Endodermal cell (in vitro differentiated cells): ENCODE measurements at places on chromosomes 2 and 18.

DNA sequence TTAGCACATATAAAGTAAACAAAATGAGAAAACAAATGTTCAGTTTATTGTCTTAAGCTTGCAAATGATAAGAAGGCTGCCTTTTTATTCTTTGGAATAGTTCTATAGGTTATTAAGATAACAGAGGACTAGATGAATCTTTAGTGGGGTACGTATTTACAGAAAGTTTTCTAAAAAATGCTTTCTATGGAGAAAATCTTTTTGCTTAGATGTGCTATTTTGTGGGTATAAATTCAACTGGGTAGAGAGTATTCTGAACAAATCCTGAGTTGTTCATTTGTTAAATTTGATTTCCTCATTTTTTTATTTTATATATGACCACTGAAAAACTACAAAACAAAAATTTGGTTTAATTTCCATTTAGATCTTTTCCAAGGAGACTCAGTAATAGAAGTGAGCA, 566.9 kb downstream of the PLCL1 start:
- no peak for DNase-seq

- DNase-seq, result peak; percentile 80
These were observed 63.6 kb upstream of the ATL2 start for GRCh38 chr2:38440655-38441054.

DNA sequence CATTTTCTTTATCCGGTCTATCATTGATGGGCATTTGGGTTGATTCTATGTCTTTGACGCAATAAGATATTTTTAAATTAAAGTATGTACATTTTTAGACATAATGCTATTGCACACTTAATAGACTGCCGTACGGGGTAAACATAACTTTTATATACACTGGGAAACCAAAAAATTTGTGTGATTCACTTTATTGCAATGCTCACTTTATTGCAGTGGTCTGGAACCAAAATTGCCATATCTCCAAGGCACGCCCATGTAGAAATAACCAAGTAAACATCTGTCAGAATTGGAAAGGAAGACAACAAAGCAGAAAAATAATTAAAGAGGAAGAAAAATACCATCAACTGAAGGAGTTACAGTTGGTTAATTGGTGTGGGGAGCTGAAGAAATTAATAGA, 205.8 kb upstream of the CTAGE1 start:
- DNase-seq, result no peak

DNA sequence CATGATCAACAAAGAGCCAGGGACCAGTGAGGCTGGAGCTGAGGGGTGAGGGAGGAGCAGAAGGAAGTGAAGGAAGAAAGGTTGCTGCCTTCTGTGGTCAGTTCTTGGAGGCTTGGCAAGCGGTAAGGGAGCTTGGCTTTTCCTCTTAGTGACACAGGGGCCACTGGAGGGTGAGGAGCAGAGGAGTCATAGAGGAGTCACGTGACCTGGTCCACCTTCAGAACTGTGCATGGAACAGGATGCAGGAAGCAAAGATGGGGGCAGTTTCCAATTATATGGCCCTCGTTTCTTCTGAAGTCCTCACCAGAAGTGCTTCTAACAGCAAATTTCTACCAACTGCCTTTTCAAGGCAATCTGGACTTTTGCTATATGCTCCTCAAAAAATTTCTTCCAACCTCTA, 326.9 kb upstream of the SMIM21 start:
- no peak for DNase-seq

- DNase-seq, result no peak
These were observed 152.2 kb downstream of the PID1 start for GRCh38 chr2:229118927-229119326.

DNA sequence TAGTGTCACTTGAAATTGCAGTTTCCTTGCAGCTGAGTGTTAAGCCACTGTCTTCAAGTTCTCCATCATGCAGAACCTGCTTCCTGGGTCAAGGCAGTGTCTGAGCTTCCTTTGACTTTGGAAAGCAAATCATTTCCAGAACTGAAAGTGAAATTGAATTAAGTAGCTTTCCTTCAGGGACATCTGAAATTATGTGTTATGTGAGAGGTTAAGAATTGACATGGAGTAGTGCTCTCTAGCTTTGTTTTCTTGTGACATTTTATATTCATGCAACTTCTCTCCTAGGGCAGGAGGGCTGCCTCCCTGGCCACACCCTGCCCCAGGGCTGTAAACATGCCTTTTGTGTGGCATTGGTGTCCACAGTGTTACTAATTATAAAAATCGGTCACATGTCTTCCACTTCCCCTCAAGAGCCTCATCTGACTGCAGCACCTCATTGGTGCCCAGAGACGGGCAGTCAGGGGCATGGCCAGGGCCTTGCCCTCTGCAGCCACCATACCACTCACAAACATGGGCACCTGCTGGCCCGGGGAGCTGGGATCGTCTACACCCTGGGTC, 14.4 kb downstream of the RAB12 start:
- no peak for DNase-seq

- peak; percentile 91 for DNase-seq
These were observed 57.6 kb downstream of the VAPA start for GRCh38 chr18:9971313-9971920.

DNA sequence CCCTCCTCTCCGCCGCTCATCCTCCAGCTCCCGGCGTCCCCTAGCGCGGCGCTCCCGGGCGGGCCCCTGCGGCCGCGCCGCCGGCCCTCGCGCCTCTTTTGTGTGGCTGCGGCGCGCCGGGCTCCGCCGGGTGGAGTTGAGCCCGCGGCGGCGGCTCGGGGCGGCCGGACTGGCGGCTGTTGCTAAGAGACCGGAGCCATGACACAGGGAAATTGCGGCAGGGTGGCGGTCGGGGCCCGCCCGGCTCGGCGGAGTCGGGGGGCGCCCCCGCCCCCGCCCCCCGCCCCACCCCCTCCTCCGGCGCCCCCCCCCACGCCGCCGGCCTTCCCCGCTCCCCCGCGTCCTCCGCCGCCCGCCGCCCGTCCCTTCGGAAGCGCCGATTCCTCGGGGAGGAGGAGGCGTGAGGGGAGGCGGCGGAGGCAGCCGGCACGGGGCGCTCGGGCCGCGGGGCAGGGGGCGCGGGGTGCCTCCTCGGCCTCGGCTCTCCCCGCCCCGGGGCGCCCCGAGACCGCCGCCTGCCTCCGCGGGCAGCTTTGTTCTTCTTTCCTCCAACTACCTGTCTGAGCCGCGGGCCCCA, at the start of gene TMEM200C:
Gene TMEM200C, minus strand, starts transcription at position 224 of the 577 bp plus-strand sequence. CDS start 3,459 bp downstream, outside the sequence.
- peak; percentile 84 for DNase-seq

GRCh38 chr2:120203251-120204021, 19.8 kb downstream of the TMEM185B start:
- peak; percentile 44 for DNase-seq

DNA sequence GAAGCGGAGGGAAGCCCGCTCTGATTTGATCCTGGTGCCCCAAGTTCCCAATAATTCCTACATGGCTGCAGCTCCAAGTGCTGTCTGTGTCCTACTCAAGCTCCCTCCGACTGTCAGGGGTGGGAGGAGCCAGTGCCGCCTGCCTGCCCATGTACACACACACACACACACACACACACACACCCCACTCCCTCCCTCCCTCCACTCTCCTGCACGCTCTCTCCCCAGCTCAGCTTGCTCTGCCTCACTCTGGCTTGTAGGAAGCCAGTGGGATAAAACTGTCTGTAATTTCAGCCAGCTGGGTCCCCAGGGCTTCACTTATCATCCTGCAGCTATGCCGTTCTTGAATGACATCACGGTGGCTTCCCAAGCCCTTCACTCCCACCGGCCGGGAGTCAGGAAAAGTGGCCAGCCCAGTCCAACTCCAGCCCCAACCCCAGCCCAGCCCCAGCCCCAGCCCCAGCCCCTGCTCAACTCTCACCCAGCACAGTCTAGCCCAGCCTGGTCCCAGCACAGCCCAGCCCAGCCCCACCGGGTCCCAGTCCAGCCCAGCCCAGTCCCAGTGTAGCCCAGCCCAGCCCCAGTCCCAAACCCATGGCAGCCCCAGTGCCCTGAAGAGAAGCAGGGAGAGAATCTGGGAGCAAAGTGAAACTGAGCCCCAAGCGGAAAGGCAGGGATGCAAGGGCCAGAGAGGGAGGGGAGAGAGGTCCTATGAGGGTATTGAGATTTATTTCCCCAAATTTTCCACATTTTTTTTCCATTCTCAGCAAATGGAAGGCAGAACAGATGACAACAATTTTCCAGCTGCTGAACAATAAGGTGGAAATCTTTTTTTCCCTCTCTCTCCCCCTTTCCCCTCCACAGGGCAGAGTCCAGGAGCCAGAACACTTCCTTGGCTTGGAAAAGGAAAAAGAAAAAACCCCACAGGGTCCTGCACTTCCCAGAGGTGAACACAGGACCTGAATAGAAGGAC, 144.0 kb downstream of the TNS1 start:
- DNase-seq, result peak; percentile 74

DNA sequence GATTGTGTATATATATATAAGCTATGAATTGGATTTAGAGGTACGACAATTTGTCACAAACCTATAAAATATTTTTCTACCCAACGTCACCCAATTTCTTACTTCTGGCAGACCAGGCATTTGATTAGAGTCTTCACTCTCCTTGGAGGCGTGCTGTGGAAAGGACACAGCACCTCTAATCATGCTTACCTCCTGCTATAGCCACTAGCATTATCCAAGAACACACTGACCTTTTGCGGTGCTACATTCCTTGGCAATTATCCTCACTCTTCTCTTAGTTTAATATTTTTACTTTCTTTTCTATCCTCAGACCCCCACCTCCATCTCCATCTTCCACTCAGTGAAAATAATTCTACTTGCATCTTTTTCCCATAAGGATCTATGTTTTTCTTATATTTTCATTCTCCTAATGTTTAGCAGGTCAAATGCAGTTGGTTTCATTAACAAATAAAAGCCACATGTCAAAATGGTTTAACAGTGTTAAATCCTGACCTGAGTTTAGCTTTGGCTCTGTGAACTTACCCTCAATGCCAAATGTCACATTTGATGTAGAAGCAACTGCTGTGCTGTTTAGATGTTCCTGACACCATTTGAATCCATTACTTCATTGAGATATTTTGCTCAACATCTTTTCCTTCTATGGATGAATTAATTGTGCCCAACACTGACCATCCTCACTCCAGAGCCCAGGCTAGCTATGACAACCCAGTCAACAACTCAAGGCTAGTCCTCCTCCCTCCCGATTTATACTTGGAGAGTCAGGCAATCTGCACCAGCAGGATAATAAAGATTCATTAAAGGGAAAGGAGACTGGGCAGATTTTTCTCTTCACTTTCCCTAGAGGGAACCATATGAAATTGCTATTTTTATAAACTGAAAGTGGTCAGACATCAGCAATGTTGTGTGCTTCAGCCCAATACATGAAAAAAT, 240.5 kb downstream of the MREG start:
- DNase-seq, result no peak

DNA sequence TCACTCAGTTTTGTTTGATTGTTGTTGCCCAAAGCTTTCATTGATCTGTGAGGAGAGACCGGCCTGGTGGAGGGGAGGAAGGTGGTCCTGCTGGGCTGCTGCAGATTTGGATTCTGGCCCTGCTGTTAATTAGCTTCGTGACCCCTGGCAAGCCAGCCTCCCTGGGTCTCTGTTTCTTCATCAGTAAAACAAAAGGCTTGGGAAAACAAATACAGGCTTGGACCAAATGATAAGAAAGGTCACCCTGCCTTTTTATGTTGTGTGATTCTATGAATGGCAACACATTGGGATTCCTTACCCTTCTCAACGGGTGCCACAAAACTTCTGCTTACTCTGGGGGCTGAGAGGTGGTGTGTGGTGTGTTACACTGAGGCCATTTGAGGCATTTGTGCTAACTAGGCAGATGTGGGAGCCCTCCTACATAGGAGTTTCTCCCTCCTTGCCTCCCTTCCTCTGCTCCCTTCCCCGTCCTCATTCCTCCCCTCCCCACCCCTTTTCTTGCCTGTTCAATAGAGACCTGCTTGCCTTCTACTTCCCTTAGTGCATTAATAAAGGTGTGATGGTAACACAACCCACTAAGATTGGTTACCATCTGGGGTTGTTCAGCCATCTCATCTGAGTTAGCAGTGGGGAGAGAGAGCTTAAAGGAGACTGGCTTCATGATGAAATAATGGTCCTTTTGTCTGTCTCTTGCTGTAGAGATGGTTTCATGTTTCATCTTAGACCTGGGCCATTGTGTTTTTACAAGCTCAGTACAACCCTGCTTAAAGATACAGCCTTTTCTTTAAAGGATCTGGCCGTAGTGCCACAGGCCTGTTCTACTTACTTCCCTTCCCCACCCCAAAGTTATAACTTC, 96.2 kb downstream of the TANC1 start:
- DNase-seq, result peak; percentile 83

DNA sequence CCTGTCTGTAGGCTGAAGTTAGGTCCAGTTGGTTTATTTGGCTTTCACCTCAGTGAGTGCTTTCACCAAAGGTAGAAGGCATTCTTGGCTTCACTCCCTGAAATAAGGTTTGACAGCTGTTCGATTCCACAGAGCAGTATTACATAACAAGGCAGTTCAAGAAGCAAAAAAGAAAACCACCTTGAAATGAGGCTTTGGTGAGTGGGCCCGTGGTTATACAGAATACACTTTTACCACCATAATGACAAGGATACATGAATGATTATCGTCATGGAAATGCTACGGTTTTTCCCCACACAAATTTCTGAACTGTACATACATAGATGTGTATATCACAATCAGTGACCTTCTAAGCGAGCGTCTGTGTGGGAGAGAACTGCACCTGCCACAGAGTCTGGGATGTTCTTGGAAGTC, 80.0 kb upstream of the CHRNA1 start:
- DNase-seq, result no peak

DNA sequence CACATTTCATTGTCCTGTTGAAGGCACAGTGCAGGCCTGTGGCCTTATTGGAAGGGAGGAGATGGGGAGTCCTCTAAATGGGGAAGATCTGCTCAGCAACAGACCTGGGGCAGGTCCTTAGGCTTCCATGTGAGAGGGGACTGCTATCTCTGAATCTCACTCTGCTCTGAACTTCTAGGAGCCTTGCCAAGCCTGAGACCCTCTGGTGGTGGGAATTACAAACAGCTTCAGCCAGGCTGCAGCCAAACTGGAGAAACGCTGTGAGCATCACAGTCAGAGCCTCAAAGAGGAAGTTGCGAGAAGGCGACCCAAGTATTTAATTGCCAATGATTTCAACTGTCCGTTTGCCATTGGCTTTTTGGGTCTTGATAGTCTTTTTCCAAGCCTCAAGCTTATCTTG, 66.8 kb upstream of the MC2R start:
- peak; percentile 86 for DNase-seq

DNA sequence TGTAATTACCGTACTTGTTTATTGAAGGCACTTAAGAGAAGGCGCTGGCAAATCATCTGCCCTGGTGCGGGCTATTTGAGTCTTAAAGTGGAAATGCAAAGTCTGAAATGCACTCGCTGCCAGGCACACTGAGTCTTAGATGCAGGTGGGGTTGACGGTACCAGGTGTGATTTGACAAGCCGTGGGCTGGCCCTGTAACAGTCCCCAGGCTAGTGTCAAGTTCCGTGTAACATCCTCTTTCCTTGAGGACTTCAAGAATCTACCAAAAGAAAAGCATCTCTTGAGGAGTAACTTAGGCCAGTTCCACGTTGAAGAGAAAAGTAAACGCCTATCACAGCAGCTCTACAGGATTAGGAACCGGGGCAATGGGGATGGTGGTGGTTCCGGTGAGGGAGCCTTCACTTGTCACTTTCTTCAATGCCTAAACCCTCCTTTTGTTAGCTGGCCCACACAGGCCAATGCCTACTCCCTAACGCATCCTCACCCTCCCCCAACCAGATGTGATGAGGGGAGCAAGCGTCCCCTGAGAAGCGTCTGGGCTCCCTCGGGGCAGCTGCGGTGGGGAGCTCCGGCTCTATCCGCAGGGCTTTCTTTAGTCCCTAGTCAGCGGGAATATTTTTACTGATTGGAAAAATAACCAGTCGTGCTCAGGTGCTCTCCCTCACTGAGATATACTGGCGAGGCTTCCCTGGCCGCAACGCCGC, 1.5 kb upstream of the UGP2 start:
- DNase-seq, result no peak
